Activated CD8-positive, alpha-beta memory T cell treated with anti-CD3 and anti-CD28 coated beads, Interleukin-2, amount 50 U/mL, for 4 hours (primary cell): ENCODE measurements at places on chromosomes 3 and 15.

- DNase-seq = no peak
Observed at GRCh38 chr3:140470962-140471361, 206.9 kb upstream of the TRIM42 start.

DNA sequence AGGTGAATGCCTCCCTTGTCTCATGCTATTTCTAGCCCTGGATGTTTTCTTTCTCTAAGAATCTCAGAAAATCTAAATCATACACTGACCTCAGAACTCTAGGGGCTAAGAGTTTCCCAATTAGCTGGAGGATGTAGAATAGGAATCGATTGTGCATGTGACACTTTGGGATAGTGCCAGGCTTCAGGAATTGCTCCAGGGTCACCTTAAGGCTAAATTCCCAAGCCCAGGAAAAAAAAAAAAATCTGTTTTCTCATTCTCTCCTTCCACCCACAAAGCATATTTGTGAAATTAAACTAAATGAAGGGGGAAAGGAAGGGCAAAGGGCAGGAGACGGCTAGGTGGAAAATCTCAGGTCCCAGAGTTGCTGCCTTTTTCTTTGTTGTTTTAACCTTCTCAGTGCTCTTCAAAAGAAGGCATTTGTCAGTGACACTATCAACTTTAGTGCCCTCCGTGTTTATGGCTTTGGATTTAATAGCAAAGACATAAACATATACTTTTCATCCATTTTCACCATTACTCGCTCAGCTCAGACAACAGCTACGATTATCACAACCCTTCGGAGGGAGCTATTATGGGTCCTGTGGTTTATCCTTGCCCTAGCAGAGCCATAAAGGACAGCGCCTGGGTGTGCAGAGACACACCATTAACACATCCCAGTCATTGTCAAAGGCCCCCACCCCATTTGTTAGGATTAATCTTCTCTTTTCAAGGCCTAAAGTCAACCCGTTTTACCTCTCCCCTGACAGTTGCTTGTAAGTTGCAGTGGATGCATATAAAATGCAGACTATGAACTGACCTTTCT is 271.7 kb downstream of the PDZRN3 start:
- DNase-seq = no peak

DNA sequence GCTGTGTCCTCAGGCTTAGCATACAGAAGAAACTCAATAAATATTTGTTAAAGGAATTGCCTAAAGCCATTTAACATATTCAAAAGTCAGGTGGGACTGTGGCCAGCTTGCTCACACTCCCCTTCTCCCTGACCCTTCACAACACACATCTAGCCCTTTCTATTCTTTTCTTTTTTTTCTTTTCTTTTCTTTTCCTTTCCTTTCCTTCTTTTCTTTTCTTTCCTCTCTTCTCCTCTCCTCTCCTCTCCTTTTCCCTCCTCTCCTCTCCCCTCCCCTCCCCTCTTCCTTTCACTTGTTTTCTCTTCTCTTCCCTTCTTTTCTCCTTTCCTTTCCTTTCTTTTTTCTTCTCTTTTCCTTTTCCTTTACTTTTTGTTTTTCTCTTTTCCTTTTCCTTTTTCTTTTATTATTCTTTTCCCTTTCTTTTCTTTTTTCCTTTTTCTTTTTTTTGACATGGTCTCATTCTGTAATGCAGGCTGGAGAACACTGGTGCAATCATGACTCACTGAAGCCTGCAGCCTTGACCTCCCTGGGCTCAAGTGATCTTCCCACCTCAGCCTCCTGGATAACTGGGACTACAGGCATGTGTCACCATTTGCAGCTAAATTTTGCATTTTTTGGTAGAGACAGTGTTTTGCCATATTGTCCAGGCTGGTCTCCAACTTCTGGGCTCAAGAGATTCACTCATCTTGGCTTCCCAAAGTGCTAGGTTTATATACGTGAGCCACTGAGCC is 377.8 kb downstream of the GRM7 start:
- no peak for DNase-seq

- no peak for DNase-seq
Observed at GRCh38 chr3:189721873-189722665, 90.9 kb downstream of the TP63 start.

DNA sequence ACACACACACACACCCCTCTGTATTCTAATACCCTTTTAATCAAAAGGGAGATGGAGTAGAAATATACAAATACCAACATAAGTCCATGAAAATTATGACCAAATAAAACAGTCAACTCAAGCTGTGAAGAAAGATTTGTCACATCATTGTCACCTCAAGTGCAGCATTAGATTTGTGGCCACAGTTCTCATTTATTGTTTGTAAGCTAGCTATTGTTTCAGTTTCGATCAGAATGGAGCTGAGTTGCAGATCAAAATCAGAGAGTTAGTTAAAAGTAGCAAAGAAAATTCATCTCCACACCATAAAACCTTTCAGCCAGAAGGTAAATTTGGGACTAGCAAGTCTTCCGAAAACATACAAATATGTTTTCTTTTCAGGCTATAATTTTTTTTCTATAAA is 267.7 kb upstream of the LMCD1 start:
- DNase-seq = no peak

GRCh38 chr3:104411757-104412156 is 955.0 kb upstream of the ALCAM start:
- DNase-seq = no peak

DNA sequence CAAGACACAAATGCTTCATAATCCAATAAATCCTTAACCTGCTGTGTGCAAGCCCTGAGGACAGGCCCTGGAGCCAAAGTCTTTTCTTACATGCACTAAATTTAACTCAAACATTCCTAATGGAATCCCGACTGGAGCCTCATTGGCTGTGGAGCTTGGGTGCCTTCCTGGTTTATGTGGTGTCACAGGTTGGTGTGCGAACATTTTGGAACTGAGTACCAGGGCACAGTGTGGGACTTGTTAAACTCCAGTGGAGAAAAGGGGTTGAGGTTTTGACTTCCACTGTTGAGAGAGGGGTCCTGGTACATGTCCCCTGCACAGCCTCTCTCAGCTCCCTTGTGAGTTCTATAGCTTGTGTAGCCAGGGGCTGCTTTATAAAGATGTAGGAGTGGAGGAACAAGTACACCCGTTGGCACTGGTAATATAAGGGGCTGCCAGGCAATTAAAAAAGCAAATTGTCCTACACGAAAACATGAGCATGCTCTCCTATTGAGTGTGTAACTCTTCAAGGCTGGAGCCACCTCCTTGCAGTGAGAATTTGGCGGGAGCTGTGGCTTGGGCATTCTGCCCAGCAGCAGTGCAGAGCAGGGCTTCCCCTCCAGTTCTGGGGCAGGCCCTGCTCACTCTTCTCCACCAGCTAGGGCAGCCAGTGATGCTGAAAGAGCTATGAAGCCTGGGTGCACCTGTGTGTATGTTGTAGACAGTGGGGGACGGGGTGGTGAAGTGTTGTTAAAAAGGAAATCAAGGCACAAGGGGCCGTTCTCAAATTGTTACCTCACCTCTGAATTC is 218.1 kb downstream of the CLSTN2 start:
- no peak for DNase-seq

DNA sequence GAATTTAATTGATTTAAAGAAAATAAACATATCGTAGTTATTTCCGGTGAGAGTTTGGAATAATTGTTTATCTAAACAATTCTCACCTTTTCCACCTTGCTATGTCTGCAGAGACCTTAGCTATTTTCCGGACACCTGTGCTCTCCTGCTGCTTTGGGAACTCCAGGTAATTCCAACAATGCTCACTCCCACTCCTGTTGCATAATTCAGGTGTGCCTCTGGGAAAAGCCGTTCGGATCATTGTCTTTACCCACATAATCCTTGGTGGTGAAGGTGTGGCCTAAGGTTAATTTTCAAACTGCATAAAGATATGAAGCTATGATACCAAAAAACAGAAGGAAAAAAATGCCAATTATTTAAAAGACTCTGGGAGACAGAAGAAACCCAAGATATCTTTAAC is 59.4 kb downstream of the LDHAL6B start:
- no peak for DNase-seq

DNA sequence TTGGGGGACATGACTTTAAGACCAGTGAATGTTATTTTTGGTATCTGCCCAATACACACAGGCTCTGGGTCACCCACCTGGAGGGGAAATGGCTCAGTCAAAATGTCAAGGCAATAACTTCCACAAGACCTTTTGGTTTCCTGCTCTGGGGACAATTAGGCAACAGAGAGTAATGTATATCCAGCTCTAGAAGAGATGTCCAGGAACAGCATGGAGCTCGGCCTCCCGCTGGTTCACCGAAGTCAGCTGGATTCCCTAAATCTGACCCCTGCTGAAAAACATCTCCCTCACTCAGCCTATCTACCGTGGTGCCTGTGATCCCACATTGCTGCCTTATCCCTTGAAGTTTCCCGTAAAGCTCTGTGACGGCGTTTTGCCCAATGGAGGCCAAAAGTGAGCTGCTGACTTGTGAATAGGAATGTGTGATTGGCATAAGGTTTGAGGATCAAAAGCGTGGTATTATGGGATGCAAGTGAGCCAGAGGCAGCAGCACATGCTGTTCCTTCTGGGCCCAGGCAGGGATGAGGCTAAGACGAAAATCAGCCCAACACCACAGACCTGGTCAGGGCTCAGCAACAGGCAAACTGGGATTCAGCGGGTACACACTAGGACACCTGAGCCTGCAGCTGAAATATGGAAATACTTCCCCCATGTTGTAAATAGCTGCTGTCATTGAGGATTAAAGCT is 47.2 kb upstream of the SLC6A11 start:
- DNase-seq = no peak

DNA sequence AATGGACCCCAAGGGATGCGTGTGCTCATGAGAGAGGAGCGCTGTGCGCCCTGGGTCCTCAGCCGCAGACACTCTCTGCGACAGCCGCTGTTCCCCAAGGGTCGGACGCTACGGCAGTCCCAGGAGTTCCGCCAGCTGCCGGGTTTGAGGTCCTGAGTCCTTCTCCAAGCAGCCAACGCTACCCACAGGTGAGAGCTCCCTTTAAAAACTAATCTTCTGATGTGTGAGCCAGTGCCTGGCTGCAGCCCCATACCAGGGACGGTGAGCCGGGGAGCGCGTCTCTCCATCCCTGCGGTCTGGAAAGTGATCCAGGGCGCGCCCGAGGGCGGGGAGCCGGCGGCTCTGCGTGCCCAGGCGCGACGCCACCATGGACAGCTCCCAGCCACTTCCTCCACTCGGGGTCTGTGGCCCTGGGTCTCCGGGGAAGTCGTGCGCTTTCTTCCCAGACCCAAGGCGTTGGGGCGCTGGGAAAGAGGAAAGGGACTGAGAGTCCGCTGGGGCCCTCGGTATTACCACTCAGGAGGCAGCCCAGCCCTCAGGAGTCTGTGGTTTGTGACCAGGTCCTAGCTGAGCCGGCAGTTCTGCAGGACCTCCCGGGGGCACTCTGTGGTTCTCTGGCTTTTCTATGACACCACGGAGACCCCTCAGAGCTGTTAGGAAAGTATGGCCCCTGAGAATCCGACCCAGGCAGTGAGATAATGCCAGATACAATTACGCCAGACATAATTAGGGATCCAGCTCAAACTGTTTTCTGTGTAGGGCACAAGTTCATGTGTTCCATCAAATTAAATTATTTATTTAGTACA is 1.4 kb downstream of the CEMIP start:
- no peak for DNase-seq

- no peak for DNase-seq
Observed at GRCh38 chr15:97598353-97598798, 362.1 kb upstream of the ARRDC4 start.

DNA sequence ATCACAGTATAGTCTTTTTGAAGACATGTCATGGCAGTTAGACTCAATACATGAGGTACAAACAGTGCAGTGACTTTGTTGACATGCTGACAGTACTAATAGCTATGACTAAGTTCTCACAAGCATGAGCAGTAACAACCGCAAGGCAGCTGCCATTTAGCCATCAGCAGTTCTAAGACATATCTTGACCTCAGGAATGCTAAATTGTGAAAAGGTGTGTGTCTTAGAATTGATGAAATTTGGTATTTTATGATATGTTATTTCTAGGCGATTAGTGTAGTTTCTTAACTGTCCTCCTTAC is 60.7 kb upstream of the FURIN start:
- no peak for DNase-seq

DNA sequence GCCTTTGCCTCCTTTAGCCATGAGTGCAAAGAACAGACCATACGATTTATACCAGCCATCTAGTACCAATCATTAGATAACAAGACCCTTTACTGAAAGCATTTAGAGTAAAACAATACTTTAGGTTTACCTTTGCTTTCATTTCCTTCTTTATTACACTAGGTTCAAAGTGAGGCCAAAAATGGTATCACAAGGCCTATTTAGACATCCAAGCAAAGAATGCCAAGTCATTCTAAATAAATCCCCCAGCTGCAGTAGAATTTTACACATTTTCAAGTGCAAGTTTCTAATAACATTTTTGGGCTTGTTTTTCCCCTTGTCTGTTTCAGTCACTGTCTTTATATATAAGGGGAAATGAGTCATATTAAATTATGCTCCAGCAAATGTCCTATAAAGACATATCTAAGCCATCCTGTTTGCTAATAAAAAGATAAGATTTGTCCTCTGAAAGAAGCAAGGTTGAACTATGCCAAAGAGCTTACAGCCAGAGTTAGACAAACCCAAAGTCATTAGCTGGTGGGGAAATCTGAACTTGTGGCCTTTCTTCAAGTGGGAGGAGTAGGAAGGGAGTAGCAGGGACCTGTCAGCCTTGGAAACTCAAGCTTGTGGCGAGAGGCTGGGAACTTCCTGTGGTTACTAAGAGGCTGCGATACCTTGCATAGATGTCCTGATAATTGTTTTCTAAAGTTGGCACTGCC is 232.7 kb downstream of the MECOM start:
- DNase-seq = no peak

DNA sequence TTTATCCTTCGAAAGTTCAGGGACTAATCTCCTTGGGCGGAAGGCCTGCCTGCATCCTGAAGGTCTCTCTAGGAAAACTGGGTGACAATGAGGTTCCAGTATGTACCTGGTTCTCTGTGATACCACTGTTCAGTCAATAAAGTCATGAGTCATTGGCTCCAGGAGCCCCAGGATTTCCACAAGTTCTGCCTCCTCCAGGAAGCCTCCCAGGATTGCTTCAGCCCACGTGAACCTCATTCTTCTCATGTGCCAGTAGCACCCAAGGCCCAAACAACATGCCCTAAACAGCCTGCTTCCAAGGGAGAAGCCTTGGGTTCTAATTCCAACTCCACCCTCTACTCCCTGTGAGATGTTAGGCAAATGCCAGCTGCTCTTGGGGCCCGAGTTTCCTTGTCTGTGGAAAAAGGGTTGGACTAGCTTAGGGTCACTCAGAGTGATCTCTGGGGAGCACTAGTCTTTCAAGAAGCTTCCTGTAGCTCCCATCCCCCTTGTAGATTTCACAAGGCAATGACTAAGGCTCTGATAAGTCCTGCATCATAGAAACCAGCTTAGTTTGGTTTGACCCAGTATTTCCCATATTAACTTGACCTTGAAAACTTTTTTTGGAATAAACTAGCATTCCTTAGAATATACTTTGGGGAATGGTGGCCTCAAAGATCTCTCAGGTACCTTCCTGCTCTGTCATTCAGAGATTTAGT is 118.3 kb upstream of the ATP2B2 start:
- DNase-seq = no peak

DNA sequence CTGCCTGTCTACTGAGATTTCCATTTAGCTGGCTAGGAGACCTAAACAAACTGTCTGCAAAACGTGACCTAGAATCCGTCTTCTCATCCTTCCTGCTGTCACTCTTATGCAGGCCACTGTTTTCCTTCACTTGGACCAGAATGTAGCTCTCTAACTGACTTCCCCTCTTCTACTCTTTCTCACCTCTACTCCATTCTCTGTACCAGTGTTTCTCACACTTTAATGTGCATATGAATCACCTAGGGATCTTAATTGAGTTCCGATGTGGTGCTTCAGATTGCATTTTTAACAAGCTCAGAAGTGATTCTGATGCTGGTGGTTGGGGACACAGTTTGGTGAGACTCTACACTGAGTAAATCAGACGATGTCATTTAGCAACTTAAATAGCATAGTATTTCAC is 1.6 kb upstream of the GBE1 start:
- no peak for DNase-seq
